ENCODE measurements at places on chromosomes 5 and 9.

GRCh38 chr5:81819556-81820317 is 68.8 kb upstream of the SSBP2 start:
- DNase-seq: no peak

GRCh38 chr9:116736399-116737151 is 49.5 kb downstream of the TRIM32 start:
- no peak for DNase-seq

- no peak for DNase-seq
Observed at GRCh38 chr5:65803699-65804391, 81.8 kb downstream of the NLN start.

- DNase-seq: no peak
Observed at GRCh38 chr5:135295852-135296251, 103.2 kb downstream of the MACROH2A1 start.

DNA sequence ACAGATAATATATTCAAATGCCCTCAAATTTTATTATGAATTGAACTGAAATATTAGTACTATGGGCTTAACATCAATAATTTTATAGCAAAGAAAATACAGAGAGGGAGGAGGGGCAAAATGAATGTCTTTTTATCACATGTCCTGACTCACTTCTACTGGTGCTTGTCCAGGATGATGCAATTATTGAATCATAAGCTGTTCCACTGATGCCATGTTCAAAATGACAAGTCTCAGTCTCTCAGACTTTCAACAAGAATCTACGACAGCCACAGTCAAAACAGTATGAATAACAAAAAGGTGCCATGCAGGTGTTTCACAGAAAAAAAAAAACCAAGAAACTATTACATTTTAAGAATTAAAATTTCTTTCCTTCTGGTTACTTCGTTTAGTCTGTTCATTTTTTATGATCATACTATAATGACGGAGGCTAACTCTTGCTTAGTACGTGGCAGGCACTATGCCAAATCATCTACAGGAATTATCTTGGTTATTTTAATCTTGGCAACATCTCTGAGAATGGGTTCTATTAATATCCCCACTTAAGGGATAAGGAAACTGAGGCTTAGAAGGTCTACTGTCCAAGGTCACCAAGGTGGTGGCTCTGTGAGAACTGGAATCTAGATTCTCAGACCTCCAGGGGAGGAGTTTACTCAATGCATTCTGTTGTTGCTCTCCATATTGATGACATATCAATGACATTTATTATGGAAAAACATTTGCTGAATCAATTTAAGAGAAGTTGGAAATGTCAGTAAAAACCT is 61.5 kb downstream of the NR3C1 start:
- DNase-seq: no peak

DNA sequence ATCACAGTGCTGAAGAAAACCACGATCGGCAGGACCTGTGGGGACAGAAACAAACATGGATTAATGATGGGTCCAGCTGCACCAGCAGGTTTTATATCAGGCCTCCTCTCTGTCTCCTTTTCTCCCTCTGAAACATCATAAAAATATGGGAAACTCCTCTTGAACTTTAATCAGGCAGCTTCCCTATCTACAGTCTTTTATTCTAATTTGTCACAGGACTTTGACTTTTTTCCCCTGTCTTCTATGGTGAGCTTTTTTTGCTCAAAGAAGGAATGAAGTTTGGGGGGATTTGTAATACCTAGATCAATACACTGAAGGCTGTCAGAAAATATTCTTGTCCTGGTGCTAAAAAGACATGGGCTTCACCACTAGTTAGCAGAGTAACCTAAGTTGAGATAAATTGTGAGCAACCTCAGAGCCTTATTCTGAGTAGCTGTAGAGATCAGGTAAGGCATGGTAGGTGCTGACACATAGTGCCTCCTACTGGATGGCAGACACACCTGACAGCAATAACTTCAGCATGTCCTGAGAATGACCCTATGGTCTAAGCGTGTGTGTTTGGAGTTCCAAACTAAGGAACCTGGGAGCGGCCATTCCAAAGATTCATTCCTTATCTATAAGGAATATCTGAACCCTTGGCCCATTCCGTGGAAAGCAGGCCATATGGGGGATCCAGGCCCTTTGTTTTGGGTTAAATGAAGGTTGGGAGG is 46.2 kb downstream of the SLC28A3 start:
- no peak for DNase-seq

- DNase-seq: no peak
Observed at GRCh38 chr9:32665101-32665500, 29.6 kb upstream of the TAF1L start.

DNA sequence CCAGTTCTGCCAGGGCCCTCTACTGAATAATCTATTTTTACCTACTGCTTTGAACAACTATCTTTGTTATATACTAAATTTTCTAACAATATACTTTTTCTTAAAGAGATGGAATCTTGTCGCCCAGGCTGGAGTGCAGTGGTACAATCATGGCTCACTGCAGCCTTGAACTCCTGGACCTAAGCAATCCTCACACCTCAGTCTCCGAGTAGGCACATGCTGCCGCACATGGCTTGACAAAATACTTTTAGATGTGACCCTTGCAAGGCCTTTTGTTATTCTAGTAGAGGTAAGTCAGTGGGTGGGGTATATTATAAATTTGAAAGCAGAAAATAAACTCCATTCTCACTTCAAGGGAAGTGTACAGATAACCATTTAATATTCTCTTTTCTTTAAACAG is 7.9 kb downstream of the GOLM1 start:
- DNase-seq: no peak

DNA sequence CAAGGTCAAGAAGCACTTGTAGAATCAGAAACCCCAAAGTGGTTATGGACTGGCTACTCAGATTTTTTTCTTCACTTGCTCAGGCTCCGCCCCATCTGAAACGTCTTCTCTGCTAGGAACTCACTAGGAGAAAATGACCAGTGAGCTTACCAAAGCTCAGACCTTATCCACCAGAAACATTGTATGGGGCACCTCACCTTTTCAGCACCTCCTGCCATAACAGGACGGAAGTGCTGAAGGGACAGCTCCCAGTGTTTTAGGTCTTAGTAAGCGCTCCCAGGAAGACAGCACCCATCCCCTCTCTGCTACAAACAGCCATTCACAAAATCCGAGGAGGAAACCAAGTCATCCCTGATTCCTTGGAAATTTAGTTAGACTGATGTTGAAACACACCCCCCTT is 1.2 kb upstream of the GABRA1 start:
- DNase-seq: peak; percentile 13

DNA sequence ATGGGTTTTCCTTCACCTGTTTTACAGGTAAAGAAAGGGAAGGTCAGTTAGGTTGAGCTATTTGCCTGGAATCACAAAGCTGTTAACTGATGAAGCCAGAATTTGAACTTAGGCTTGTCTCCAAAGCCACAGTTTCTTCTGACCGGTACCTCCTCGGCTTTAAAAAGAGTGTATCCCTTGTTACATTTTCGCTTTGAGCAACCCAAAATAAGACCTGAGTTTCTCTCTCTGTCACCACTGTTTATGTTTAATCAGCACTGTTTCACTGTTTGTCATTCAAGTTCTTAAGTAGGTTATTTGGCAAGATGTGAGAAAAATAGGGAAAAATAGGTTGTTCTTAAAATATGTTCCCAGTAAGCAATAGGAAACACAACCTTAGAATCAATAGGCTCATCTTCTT is 84.6 kb downstream of the VCAN start:
- no peak for DNase-seq

- DNase-seq: no peak
Observed at GRCh38 chr9:69433968-69434367, 109.0 kb downstream of the ENTREP1 start.

DNA sequence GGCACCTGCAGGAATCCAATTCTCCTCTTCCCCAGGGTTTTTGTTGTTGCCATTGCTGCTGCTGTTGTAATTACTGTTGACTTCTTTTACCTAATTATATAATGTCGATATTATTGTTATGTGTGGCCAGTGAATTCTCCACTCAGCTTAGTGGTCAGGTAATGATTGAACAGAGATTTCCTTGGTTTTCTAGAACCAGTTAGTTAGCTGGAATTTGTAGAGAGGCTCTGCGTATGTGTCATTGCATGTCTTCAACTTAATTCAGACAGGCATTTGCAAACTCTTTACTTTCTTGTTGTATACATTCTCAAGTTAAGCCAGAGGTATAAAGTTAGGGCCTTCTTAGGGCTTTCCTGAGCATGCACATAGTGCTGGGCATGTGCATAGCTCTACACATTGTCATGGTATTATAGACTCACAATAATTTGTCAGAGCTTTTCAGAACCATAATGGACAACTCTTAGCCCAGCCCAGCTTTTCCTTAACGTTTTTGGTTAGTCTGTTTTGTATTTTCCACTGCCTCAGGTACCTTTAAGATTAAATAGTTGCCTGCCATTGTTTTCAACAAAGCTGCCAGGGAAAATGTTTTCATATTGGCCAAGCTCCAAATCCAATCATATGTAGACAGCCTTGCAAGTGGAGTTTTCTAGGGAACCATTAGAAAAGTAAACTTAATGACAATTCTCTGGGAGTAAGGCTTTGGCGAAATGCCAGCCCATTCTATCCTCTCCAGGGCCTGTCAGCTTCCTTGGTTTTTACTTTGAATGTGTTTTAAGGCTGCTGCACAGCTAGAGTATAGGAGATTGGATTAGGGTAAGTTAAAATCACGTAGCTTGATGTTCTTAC is 68.1 kb downstream of the UBE2R2 start:
- DNase-seq: peak; percentile 54

DNA sequence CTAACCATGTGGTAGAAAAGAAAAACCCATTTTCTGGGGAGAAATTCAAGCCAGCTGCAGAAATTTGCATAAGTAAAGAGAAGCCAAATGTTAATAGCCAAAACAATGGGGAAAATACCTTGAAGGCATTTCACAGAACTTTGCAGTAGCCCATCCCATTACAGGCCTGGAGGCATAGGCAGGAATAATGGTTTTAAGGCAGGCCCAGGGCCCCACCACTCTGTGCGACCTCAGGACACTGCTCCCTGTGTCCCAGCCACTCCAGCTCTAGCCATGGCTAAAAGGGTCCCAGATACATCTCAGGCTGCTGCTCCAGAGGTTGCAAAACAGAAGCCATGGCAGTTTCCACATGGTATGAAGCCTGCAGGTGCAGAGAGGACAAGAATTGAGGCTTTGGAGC is 253.3 kb downstream of the CTNND2 start:
- no peak for DNase-seq

- DNase-seq: no peak
Observed at GRCh38 chr9:706606-707459, 134.7 kb upstream of the DMRT1 start.

DNA sequence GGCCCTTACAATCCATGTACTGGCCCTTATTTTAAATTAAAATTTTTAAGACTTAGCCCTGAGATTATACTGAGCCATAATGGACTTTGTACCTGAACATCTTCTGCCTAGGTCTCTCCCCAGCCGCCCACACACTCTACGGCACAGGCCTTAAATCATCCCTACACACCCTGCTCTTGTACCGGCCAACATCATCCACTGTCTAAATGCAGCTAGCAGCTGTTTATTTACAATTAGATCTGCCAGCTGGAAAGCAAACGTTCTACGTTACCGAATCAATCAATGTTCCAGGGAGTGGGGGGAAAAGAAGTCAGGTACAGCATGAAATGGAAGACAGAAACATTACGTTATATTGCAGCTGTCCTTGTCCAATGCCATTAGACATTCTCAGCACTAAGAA is 88.4 kb upstream of the GRAMD2B start:
- no peak for DNase-seq

- no peak for DNase-seq
Observed at GRCh38 chr9:36969216-36969771, 64.8 kb downstream of the PAX5 start.

DNA sequence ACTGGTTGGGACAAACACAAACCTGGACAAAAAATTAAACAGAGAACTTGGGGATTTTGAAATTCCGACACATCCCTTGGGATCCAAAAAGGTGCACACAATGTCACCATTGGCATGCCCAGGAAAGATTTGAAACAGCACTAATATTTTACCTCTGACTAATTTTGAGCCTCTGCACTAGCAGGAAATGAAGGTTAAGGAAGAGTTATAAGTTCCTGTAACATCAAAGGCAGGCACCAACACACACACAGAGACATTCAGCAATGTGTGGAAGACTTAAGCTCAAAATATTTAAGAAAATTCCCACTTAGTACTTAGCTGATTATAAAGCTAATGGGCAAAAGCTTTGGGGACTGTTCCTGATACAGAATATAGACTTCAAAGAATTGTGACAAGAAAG is 247.0 kb downstream of the CDH9 start:
- no peak for DNase-seq

DNA sequence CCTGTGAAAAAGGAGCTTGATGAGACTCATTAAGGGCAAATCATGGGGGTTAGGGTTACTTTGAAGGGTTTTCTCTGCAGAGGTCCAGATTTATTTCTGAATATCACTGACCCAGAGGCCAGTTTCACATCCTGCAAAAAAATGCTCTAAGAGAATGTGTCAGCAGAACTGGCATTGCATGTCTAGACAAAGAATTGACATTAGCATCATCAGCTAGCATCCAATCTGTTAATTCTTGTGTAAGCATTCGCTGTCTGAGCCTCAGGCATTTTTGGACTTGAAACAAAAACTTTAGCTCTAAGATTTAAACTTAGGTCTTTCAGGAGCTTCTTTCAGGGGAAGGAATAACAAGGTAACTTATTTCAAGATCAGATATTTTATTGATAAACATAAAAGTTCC is 187.9 kb upstream of the ELL2 start:
- DNase-seq: no peak

GRCh38 chr9:115985657-115986056 is 167.9 kb upstream of the PAPPA start:
- no peak for DNase-seq

GRCh38 chr5:80153586-80154126 is 102.2 kb downstream of the SERINC5 start:
- no peak for DNase-seq

- no peak for DNase-seq
Observed at GRCh38 chr9:135186248-135187164, 99.0 kb downstream of the OLFM1 start.

DNA sequence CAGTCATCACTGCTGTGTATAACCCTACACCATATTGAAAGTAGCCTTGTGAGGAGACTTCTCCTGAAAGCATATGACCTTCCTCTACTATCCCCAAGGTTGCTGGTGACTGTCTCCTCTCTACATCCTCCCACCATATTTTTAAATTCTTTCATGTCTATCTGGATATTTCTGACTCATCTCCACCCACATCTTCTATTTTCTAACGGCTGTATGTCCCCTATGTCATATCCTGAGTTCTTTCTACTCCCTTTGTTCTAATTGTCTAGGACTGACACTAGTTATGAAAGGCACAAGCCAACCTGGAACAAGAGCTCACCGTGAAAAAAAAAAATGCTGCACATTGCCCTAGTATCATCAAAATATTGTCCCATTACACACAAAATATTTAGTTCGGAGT is 218.3 kb upstream of the ZNF462 start:
- no peak for DNase-seq

GRCh38 chr5:60448600-60448999 is 251.4 kb downstream of the DEPDC1B start:
- DNase-seq: no peak

All from LNCaP clone FGC (cell line).